ENCODE measurements at places on chromosomes 5 and 9.

- DNase-seq, result no peak
Observed at GRCh38 chr5:154278186-154278585, 87.7 kb downstream of the GALNT10 start.

DNA sequence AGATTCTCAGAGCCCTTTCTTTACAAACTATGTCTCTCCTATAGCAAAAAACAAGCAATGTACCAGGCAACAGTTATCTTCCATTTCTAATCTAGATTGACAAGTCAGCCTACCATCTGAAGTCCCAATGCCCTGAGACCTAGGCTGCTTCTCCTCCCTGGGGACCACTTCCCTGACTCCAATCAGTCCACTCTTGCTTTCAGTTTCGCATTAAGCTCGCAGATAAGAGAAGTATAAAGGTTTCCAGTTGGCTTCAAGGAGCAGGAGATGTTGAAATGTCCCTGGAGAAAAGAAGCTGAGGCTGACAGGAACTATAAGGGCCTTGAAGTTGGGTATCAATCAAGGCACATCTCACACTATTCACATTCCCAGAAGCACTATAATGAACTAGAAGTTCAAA lies 32.3 kb downstream of the ERP44 start:
- no peak for DNase-seq

DNA sequence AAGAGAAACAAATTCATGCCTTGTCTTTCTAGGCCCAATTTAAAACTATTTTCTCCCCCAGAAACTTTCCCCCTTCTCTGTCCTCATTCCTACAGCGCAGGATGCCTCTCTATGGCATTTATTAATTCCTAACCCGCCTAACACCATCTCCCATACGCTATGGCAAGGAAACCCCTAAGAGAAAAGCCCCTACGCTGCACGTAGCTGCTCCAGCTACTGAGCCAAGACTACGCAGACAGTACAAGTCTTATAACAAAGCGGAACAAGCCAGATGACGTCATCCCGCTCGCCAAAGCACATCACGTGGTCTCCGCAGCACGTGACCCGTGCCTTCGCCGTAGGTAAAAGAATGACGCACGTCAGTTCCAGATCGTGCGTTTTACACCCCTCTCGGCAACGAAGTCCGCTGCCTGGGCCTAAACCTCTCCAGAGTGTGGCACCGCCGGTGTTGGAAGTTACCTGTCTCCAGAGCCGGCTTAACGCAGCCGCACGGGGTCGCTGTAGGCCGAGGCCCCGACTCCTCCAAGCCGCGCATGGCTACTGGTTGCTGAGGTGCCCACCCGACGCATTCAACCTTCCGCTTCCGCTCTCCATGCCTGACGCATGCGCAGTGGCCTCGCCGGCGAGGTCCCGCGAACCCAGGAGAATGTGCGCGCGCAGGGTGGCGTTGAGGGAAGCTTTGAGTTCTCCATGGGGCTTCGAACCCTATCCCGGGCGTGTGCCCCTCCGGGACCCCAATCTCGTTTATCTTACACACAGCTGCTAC lies at the start of gene TRMO:
TSS of gene TRMO (minus strand) at position 542 of the 766 bp plus-strand sequence. CDS start at position 535, 7 bp downstream.
- DNase-seq, result peak; percentile 95

- no peak for DNase-seq
Observed at GRCh38 chr9:70479880-70480291, 65.4 kb upstream of the KLF9 start.

DNA sequence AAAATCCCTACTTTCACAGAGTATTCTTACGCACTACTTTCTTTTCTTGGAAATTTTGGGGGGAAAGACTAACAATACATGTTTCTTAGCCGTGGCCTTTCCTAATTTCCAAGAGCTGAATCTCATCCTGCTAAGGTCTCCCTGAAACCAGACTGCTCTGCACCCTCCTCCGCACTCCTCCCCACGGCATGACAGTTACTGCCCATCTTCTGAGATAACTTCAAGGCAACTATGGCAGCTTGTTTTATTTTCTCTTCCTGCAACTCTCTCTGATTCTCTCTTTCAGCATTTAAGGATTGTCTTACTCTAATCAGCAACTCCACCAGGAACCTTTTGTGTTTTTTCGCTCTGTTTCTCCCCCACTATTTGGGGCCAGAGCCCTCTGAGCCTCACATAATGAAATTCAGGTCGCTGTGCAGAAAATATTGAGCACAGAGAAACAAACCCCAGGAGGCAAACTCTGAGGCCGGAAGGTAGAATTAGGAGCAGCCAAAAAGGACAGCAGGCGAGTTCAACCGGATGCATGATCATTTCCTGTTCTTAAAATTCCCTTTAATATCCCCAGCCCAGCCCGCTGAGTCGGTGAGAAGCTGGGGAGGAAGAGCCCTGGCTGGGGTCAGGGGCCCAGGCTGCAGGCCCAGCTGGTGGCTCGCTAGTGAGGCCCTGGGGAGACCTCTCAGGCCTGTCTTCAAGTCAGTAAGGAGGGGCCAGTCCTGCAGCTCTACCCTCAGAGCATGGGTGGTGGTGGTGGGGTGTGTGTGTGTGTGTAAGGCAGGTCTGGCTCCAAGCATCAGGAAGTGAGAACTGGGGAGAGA lies 213.6 kb upstream of the S1PR3 start:
- no peak for DNase-seq

GRCh38 chr9:27003426-27004077 lies 1.9 kb downstream of the LRRC19 start:
- DNase-seq, result no peak

- DNase-seq, result no peak
Observed at GRCh38 chr5:143311955-143312354, 91.5 kb downstream of the NR3C1 start.

GRCh38 chr9:113504725-113505590 lies 41.4 kb downstream of the RGS3 start:
- no peak for DNase-seq

DNA sequence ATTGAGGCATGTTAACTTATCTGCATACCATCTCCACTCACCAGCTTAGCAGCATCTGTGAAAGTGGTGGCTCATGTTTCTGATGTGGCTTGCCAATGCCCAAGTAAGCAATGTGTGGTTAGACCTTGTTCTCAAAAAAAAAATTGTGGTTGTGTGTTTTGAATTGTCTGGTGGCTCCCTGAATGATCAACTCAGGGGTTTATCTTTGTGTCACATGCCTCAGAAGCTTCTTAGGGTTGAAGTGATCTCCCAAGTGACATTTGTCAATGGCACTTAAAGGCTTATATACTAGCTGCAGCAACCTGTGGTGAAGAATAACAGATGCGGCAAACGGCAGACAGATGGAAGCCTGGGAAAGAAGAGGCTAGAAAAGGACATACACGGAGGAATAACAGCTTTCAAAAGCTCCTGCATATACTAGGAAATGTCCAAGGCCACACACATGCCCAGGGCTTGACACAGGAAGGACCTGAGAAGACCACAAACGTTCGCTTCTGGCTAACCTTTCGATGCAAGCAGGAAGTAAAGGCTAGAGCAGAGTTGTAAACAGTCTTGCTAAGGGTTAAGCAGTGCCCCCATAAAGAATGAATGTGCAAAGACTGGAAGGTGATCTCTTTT lies 42.2 kb upstream of the FSD1L start:
- no peak for DNase-seq

DNA sequence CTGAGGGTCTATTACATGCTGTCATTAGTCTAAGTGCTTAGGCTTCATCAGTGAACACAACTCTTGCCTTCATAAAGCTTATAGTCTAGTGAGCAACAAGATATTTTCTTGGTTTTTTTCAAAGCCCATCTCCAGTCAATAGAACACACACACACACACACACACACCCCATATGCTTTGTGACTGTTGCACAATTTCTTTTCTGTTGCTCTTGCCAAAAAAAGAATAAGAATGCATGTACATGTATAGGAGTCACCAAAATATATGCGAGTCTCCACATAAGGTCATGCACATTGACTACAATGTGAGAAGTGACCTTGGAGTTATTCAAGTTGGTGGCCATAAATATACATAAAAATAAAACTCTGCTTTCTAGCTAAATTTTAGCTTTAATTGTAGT lies 351.5 kb upstream of the TLE4 start:
- DNase-seq, result no peak

DNA sequence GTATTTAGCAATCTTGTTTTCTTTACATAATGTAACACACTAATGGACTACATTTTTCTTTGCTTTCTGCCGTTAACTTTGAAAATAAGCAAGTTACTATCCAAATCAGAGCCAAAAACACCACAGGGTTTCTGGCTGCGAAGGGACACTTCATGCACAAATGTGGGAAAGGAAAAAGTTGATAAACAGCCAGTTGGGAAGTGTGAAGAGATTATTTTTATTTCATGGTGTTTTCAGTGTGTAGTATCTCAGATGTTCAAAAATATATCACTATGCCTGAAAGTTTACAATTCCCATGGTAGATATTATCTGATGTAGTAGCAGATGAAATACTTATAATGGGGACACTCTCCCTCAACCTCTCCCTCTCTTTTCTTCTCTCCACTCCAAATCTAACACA lies 135.3 kb downstream of the CETN3 start:
- DNase-seq, result no peak

- no peak for DNase-seq
Observed at GRCh38 chr9:81122749-81123148, 566.6 kb downstream of the TLE1 start.

GRCh38 chr5:59062986-59063683 lies 480.3 kb downstream of the RAB3C start:
- DNase-seq, result no peak

DNA sequence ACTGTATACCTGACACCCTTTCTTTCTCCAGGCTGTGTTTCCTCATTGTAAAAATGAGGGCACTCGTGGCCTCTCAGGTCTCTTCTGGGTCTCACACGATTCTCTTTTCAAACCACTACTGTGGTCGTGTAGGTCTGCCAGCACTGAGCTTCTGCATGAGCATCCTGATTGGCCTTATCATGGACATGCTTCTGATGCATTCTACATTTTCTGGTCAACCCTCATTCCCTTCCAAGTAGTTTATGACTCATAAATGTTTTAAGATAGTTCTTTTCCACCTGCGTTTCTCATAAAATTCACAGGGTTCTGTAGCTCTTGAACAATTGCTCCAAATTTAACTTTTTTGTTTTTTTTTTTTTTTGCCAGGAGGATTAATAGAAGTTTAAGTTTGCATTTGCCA lies 294.8 kb downstream of the KCTD16 start:
- no peak for DNase-seq

GRCh38 chr9:35905051-35905781 lies 786 bp upstream of the HRCT1 start:
- no peak for DNase-seq

- DNase-seq, result no peak
Observed at GRCh38 chr5:98602534-98603112, 170.8 kb upstream of the RGMB start.

GRCh38 chr5:32312197-32312594 lies 543 bp downstream of the MTMR12 start:
- peak; percentile 80 for DNase-seq

DNA sequence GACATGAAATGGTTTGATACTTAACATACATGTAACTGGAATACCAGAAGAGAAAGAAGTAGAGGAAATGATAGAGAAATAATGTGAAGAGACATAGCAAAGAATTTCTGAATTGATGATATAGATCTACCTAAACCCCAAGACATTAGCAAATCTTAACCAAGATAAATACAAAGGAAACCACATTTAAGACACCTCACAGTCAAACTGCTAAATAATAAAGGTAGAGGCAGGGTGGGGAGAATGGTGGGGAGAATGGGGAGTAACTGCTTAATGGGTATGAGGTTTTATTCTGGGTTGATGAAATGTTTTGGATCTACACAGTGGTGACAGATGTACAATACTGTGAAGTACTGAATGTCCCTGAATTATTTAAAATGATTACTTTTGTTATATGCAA lies 17.5 kb downstream of the CARNMT1 start:
- no peak for DNase-seq

DNA sequence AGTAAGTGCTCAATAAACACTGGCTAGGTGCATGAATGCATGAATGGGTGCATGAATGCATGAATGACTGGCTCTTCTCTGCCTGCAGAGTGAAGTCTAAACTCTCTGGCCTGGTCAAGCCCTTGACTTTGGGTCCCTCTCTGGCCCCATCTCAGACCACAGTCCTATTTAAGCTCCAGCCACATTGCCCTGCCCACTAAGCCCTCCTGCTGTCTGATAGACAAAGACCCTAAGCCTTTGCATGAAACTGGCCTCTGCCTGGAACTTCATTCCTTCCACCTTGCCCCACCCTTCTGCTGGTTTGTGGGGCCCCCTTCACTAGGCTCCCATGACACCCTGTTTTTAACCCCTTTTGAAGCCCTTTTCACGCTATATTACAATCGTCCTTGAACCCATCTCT lies 202.4 kb downstream of the TTLL11 start:
- DNase-seq, result no peak

DNA sequence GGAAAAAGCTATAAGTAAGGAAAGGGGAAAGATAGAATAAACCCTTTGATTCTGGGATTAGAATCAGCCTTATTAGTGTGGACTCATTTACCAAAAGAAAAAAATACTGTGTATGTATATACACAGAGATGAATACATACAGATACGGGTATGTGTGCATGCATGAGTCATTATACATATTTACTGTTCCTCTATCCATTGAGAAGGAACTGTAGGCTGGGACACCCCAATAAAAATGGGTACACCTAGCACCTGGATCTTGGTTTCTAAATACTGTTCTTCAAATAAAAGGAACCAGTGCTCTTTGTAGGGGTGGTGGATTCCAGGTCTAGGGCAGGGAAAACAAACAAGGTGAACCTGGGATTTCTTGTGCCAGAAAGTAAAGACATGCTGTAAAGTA lies 48.3 kb downstream of the WHRN start:
- DNase-seq, result no peak

DNA sequence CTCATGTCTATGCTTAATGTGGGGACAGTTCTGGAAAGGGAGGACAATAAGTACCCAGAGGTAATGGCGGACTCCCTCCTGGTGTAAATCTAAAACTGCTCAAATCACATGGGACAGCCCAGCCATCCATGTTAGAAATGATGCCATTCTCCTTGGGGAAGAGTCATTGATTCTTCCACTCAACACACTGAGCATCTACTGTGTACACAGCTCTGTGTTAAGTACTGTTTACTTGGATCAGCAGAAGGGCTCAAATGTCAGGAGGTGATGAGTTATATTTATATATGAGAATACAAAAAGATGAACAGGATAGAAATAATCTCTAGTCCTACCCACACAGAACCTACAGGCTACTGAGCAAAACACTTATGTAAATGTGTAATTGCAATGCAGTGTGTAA lies 31.8 kb upstream of the NANS start:
- DNase-seq, result no peak

GRCh38 chr5:125719681-125720347 lies 703.4 kb upstream of the GRAMD2B start:
- peak; percentile 98 for DNase-seq

Data from NCI-H748 treated with DMSO at 0.1 percent for 48 hours (cell line).